ENCODE measurements at places on chromosomes 7 and 10. TPM values are rescaled to one million over a fixed set of nuclear protein-coding genes. Genes with fewer than 3 reads are reported as not detected.
A peak's percentile ranks its signal among the peaks of the same experiment; 100 is the strongest.

The GJD4 gene
- total RNA-seq: 0.20 TPM

The METTL27 gene
- total RNA-seq: 7.6 TPM

The CADPS2 gene
- total RNA-seq: not detected

The TMEM225B gene
- 1.0 TPM for total RNA-seq

The DEPP1 gene
- not detected for total RNA-seq

DNA sequence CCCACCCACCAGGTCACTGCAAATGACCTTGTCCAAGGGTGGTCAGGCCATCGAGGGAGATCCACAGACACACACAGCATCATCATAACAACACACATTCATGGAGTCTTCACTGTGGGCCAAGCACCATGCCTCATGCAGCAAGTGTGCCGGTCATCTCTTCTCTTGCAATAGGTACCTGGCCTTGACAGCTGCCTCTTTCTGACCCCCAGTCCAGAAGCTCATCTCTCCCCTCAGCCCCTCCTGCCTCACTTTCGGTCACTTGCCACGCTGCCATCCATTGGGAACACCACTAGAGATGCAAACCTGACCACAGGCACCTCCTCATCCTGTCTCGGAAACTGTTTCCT, 75.9 kb downstream of the OAT start:
- no peak for DNase-seq

- no peak for DNase-seq
Measured at GRCh38 chr10:3757250-3757637, 27.8 kb downstream of the KLF6 start.

DNA sequence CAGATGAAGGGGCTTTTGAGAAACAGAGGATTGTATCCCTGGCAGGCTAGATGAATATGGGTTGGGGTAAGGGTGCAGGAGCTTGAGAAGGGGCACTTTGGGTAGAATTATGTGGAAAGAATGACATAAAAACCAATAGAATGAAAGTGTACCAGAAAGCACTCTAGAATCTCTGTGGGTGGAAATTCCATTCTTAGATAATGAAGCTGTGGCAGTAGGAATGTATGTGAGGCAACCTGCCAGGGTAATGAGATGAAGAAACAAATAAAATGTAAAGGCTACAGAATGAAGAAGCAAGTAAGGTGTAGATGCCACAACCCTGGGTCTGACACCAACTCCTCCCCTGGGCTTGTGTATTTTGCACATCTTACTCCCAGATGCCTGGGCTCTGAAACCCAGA, 16.8 kb downstream of the NOBOX start:
- DNase-seq: no peak

GRCh38 chr7:42174391-42174912, 62.6 kb downstream of the GLI3 start:
- DNase-seq: no peak

GRCh38 chr7:95700917-95701316, 71.4 kb upstream of the DYNC1I1 start:
- DNase-seq: no peak

DNA sequence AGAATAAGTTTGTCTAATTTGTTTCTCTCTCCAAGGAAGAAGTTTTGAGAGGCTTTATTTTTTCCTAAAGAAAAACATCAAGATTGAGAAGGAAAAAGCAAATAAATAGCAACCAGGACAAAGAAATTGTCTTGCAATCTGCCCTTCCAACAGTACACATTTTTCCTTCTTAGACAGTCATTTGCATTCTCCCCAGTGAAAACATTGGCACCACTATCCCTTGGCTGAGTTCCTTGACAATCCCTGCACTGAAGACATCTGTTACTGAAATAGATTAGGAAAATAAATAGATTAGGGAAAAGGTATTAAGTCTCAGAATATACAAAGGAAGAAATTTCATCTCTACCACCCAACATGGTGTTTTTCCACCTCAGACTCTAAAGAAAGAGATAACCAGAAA, 12.2 kb upstream of the TMEM243 start:
- no peak for DNase-seq

GRCh38 chr10:118042827-118043242, 3.9 kb downstream of the RAB11FIP2 start:
- no peak for DNase-seq

DNA sequence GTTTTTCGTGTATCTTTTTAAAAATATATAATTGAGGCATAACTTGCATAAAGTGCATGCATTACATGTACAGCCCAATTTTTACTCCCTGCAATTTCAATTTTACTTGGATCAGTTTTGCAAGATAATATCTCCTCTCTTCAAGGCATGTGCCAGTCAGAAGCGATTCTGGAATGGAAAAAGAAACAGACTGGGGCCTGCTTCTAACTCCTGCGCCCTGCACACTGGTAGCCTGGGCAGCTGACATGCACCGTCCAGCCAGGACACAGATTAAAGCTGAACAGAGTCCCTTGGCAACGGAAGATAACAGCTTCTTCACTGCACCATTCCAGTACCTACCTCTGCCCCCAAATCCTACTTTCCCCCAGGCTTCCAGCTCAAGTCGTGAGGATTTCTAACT, 182.1 kb downstream of the FAM107B start:
- DNase-seq: no peak

- peak; percentile 79 for DNase-seq
Measured at GRCh38 chr10:110918269-110918642, 724 bp downstream of the BBIP1 start.

DNA sequence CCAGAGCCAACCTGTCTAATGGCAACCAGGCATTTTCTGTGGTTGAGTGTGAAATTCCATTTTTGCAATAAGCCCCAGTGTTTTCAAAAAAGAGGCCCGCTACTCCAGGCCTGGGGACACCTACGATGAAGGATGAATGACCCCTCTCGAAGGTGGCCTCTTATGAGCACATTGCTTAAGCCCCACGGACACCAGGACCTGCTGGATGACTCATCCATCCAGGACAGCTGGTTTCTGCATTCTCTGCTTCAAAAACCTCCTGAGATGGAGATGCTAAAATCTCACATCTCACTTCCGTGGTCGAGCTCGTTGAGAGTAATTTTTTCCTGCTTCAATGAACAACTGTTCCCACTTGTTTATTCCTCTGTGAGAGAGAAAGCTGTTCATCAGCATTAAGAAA, 150.2 kb upstream of the FZD8 start:
- DNase-seq: no peak

DNA sequence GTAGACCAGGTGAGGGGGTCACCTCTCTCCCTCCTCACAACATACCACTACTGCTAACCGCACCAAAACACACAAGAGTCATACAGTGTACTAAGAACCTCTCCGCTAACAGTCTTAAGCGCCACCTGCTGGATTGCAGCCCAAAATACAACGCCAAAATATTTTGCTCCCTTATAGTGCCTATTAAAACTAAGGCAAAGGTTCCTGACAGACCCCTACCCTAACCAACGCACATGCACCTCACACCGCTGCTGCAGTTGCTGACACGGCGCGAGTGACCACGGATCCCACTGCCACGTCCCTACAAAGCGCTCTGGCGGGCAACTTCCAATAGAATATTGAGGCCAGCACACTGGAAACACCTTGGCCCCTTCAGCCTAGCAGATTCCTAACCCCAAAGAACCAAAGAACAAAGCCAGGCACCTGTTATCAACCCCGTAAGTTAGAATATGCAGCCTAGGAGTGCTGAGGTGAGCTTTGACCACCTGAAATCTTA, 563.6 kb upstream of the SEMA3D start:
- no peak for DNase-seq

- DNase-seq: no peak
Measured at GRCh38 chr7:3951316-3952055, 650.4 kb downstream of the SDK1 start.

GRCh38 chr10:14531974-14532373, 201.2 kb upstream of the FRMD4A start:
- DNase-seq: no peak

DNA sequence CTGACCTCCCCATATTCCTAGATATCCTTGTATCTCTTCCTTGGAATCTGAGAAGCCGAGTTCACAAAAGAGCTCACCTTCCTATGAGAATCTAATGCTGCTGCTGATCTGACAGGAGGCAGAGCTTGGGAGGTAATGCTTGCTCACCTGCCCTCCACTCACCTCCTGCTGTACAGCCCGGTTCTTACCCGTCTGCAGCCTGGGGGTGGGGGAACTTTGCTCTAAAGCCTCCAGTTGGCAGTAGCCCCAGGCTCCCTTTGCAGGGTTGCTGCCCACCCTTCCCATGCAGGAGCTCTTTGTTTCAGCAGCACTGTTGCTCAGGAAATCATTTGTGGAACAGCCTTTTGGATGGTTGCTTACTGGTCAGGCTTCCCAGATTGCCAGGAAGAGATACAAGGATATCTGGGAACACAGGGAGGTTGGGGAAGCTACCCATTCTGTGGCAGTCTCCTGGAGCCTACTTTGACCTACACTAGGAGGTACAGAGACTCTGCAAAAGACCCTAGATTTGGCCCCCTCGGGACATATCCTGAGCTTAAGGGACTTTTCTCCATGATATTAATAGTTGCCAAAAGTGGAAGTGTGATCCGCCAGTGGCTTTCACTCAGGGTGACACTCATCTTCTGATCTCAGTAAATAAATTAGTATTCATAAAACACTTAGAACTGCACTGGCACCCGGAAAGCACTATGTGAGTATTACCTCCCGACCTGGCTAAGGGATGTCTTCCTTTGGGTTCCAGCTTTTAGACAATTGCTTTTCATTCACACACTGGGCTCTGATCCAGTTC, 363.7 kb upstream of the PODXL start:
- DNase-seq: no peak
